ENCODE measurements at places on chromosomes 7 and 10.

DNA sequence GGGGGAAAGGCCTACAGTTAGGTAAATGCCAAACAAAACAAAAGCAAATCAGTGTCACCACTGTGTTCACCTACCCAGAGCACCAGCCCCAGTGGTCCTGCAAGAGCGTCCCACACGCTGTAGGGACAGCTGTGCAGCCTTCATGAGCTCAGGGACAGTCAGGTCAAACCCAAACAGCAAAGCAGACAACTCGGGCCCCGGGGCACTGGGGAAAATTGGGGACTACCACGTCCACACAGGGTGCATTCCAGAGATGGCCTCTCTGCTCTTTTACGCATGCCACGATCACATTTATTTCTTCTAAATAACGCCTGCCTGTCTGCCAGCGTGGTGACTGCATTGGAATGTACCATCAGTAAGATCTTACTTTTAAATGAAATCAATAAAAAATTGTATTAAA lies 21.7 kb downstream of the EBF3 start:
- no peak for DNase-seq

GRCh38 chr7:24764972-24765744 lies 7.9 kb upstream of the GSDME start:
- DNase-seq, result peak; percentile 22

GRCh38 chr10:797179-797578 lies 107.7 kb upstream of the DIP2C start:
- no peak for DNase-seq

- DNase-seq, result no peak
Measured at GRCh38 chr10:62261666-62262065, 7.0 kb downstream of the RTKN2 start.

- no peak for DNase-seq
Measured at GRCh38 chr10:61627266-61627665, 35.5 kb upstream of the CABCOCO1 start.

DNA sequence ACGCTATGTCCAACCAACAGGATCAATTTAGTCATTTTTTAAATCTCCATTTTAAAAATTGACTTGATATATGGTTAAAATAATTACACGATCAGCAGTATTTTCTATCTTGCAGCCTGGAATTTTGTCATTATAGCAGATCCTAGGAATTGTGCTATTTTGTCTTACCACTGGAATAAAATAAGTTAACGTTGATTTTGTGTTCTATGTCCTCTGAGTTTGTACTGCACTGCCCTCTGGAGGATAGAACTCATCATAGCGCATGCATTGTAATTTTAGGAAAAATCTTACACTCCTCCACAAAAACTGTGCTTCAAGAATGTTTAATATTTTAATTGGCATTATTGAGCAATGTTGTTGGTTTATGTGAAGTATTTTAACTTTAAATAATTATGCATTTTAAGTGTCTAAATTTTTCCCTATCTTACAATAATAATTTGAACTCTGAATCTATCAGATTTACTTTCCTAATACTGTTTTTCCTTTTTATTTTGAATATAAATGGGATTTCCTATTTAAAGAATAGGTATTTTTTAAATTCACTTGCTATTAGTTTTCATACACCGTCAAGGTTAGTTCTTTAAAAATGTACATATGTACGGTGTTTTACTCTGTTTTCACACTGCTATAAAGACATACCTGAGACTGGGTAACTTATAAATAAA lies 220.1 kb downstream of the PPP1R3A start:
- DNase-seq, result peak; percentile 53

DNA sequence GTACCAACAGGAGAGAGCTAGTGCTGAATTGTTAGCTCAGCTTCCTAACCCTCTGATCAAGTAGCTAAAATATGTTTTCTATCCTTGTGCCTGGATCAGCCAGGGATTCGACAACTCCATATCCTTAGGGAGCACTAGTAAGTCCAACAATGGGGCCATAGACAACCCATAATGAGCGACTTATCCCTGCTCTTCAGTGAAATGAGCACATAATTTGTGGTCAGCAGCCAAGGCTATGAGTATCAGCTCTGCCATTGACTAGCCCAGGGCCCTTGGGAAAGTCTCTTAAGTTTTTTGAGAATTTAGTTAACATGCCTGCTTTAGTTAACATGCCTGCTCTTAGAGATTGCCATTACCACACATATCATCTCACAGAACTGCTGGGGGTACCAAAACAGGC lies 39.3 kb downstream of the COL1A2 start:
- DNase-seq, result no peak

DNA sequence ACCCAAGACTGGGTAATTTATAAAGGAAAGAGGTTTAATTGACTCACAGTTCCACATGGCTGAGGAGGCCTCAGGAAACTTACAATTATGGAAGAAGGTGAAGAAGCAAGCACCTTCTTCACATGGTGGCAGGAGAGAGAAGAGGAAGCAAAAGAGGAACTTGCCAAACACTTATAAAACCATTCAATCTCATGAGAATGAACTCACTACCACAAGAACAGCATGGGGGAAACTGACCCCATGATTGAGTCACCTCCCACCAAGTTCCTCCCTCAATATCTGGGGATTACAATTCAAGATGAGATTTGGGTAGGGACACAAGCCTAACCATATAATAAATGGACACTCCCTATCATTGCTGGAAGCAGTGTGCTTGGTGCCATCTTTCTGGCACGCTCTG lies 506.3 kb downstream of the CALN1 start:
- DNase-seq, result no peak

GRCh38 chr7:77912293-77912692 lies 113.7 kb downstream of the PHTF2 start:
- peak; percentile 56 for DNase-seq

GRCh38 chr7:77655836-77656455 lies 40.3 kb upstream of the RSBN1L start:
- no peak for DNase-seq

DNA sequence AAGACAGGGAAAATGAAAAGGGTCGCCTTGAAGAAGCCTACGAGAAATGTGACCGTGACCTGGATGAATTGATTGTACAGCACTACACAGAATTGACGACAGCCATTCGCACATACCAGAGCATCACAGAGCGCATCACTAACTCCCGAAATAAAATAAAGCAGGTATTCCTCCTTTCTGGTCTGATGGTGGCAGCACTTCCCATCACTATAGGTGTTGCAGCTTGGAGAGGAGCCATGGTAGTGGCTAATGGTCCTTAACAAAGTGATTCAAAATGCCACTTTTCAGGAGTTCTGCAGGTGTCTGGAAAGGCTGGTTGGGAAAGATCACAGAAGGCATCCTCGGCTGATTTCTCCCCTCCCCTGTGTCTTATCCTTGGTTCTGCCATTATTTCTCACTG lies 22.1 kb downstream of the EXOC4 start:
- DNase-seq, result no peak

DNA sequence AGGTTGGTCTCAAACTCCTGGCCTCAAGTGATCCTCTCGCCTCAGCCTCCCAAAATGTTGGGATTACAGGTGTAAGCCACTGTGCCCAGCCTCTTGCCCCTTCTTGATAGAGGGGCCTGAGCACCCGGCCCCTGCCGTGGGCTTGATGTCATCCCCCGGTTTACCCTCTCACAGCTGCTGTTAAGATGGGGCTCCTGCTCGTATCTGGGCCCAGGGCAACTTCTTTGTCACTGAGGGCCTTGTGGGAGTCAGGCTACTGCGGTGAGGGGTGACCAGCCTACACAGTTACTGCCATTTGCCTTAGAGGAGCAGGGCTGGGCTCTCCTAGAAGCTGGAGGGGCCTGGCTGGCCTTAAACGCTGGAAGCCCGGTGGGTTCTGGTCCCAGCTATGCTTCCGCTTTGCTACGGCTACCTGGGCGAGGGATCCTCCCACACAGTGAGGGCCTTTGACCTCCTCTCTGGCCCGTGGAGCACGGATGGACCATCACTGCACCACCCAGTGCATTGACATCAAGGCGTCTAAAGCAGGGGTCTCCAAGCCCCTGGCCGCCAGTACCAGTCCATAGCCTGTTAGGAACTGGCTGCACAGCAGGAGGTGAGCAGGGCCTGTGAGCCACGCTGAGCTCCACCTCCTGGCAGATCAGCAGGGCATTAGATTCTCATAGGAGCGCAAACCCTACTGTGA lies 1.1 kb upstream of the TMEM130 start:
- no peak for DNase-seq

DNA sequence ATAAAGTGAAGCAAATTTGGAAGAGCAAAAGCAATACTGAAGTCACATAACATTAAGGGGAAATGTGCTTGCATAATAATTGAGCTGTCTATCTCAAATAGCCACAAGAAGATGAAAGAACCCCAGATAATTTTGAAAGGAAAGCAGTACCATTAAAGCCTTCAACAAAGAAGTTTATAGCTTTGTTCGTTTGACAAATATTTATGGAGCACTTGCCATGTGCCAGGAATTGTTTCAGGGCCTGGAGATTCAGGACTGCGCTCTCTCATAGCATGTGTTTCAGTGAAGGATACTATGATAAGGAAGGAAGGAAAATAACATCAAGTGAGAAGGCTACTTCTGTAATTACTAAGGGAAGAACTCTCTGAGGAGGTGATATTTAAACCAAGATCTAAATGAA lies 212.3 kb upstream of the CSTF2T start:
- no peak for DNase-seq

DNA sequence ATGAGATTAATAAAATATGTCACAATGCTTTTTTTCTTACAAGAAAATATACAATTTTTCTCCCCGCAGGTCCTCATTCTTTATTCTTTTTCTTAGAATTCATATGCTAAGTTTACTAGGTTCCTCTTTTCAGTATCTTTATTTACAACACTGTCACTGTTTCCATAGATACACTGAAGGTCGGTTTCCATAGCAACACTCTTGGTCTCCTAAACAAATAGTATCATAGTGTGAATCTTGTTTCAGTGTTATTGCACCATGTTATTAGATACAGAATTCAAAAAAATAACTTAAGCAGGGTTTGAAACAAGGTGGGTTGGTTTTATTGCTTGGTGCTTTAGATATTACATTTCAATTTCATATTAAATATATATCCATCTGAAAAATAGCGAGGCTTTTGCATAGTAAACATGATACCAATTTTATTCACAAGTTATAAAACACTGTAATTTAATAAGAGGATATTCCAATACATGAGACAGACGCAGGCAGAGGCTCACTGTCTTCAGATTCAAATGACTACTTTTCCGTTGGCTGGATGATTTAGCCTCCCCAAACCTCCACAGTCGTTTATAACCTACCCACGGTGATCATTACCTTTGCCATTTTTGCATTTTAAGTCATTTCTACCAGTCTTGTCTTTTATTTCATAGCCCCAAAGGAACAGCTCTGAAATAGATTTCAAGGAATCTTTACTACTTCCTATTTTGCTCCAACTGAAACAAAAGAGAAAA lies 88.9 kb upstream of the KLF6 start:
- DNase-seq, result peak; percentile 98

GRCh38 chr7:746155-747061 lies 19.3 kb upstream of the PRKAR1B start:
- DNase-seq, result no peak

DNA sequence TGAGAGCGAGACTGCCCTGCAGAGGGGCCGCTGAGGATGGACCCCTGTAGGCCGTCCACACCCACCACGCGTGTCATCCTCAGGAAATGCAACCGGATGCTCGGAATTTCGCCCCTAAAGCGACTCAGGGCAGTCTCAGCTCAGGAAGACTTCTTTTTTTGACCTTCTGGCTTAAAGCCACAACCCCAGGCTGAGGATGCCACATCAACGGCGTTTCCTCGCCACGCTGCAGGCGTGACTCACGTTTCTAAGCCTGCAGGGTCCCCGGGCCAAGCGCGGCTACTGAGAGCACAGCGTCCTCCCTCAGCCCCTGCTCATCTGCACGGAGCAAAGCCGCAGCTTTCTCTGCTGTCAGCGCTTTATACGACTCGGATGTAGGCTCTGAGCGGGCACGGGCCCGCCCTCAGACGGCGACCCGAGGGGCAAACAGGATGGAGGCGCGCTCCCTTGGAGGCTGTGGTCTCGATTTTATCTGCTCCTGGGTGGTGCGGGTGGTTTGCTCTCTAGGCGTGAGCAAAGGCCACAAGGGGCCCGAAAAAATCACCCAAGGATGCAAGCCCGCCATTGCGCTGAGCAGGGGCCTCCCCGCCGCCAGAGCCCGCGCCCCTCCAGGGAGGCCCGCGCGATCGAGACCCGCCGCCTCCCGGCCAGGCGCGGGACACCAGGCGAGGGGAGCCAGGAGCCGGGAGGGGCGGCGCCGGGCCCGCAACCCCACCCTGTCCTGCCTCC lies 726 bp upstream of the INSIG1 start:
- DNase-seq, result peak; percentile 74

GRCh38 chr10:76356557-76356956 lies 925.1 kb downstream of the LRMDA start:
- DNase-seq, result no peak

DNA sequence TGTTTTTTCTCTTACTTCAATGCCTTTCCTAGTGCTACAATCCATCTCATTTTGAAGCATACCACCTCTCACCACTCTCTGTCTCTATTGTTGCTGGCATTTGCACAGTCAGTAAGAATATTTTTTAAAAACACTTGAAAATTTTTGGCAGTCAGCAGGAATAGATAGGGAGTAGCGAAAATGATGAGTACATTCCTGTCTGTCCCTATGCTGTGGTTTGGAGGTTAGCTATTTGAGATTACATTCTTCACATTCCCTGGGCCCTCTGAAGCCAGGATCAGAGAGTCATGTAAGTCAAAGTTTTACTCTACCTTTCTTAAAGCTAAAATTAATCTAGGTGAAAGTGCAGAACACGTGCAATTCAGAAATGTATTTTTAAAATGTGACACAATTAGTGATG lies 53.0 kb upstream of the MAGI2 start:
- no peak for DNase-seq

DNA sequence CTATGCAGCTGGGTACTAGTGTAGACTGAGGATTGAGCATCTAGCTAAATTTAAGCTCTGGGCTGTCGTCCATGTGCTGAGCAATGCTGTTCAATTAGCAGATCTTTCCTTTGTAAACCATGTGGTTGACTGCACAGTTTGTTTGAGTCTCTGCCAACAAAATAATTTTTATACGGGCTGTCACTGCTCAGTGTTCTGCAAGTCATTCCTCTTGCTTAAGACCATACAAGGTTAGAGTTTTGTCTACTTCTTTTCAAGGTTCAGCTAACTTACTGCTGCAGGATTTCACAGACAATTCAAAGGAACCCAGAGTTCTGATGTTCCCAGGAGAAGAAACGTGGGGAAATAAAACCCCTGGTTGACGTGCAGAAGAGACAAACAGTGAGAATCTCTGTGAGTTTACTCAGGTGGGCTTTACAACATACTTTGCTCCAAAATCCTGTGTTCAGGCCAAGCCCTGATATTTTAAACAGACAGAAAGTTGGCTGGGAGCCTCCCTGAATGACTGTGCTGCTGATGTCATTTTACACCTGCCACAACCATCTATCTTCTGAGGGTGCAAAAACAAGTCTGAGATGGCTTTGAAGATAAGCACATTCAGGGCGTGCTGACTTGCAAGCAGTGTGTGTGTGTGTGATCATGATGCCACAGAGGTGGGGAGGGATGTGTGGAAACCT lies 177.1 kb upstream of the SVIL start:
- peak; percentile 11 for DNase-seq

- DNase-seq, result no peak
Measured at GRCh38 chr7:47573758-47574481, 8.0 kb downstream of the TNS3 start.

DNA sequence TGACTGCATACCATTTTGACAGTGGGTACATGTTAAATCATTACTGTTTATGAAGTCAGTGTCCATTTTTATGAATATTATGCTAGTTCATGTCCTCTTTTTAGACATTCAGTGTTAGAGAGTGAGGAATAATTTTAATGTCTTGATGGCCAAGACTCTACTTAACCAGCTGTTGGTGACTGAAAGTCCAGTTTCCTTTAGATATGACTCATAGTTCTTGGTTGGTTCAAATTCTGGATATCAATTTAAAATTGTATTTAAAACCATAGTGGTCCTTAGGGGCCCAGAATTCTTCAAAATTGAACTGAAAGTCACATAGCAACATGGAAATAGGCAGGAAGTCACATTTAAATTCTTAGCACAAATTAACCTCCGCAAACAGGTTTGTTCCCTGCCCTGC lies 196.5 kb upstream of the PRPS1L1 start:
- no peak for DNase-seq

All from OCI-M1 (cell line).